Hypothalamus (tissue), 51 donors: ENCODE measurements at places on chromosomes 6 and 20.

DNA sequence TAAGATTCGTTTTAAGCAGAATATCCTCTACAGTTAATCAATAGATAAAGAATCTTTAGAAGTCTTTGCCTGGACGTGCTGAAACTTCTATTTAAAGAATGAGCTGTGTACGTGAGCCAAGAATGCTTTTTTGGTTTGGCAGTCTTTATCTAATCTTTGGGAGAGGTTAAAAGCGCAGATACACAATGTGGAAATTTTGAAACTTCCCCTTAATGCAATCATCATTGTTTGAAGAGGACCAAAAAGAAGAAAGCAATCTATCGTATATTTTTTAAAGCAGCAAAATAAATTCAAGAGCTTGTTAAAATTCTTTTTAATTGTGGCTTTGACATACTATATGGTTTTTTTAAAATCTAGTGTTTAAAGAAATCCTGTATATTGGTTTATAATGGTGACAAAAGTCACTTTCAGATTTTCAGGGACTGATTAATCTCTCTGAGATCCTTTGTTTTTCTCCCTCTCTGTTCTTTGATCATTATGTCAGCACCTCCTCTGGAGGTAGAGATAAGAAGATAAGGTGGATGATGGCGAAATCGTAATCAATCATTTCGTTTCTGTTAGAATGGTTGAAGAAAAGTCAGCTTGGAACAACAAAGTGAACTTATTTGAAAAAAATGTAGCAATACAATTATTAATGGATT, 92.1 kb upstream of the FAM184A start:
- no peak for DNase-seq

DNA sequence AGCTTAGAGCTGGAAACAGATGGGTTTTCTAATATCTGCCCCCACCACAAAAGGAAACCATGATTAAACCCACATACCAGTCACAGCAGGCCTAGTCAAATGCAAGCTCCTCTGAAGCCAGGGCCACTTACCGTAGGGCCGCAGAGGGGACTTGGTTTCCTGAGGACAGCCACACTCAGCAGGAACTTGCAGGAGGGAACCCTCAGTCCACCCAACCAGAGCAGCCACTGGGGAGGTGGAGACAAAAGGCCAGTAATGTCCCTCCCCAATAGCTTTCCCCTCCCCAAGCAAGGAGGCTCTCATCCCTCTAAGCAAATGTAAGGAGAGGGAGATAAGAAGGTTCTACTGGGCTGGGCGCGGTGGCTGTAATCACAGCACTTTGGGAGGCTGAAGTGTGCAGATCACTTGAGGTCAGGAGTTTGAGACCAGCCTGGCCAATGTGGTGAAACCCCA, 384.4 kb upstream of the JARID2 start:
- DNase-seq: no peak

DNA sequence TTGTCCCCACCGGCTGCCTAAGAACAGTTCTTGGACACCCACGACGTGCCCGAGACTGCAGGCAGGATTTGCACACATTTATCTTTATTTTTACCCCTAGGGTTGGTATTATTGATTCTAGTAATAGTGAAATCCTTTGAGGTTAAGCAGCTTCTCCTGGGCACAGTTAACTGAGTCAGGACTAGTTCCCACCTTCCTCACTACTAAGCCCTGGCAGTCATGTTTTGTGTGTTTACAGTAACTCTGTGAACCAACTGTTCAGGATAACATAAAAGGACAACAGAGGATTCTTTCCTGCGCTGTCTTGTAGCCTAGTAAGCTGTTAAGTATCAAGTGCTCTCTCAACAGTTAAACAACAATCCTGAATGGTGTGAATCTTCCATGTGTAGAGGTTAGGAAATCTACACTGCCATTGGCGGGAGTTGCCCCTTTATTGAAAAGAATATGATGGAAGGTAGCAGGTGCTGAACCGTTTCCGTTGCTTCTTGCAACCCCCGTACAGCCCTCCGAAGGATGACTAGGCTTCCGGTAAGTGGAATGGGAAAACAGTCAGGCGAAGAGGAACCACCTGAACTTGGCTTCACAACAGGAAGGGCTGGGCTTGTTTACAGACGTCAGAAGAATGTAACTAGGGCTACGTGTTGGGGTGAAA, 979 bp upstream of the SOD2 start:
- no peak for DNase-seq

GRCh38 chr6:118546164-118546879, 1.8 kb upstream of the PLN start:
- no peak for DNase-seq

DNA sequence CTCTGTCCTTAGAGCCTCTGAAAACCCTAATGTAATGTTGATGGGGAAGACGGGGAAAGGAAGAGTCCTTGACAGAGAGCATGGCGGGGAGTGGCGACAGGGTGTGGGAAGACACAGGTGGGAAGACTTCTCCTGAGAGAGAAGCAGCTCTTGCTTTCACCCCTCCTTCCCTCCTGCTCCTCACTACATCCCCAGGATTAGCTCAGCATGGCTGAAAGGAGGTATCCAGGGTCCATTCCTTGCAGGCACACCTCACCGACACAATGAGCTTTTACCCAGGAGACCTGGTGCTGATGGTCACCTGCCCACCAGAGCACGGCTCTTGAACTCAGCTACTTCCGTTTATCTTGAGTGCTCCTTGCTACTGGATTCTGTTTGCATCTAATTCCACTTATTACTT, 469.3 kb downstream of the CDH26 start:
- no peak for DNase-seq

- no peak for DNase-seq
These were observed 287.1 kb upstream of the PRDM1 start for GRCh38 chr6:105799056-105799455.

DNA sequence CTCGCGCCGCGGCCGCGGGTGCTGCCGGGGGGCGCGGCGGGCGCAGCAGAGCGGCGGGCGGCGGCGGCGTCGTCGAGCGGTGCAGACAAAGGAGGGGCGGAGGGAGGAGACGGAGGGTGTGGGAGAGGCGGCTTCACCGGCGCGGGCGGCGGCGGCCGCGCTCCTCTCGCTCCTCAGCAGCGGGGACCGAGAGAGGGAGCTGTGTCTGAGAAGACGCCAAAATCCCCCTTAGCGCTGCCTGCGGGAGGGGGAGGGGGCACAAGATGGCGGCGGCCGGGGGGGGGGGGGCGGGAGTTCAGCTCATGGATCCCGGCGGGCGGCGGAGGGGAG, 296 bp downstream of the ADNP start:
- DNase-seq: no peak

GRCh38 chr6:49506569-49507111, 6.9 kb downstream of the GLYATL3 start:
- no peak for DNase-seq

GRCh38 chr6:34143884-34144580, 1.9 kb downstream of the GRM4 start:
- DNase-seq: no peak

DNA sequence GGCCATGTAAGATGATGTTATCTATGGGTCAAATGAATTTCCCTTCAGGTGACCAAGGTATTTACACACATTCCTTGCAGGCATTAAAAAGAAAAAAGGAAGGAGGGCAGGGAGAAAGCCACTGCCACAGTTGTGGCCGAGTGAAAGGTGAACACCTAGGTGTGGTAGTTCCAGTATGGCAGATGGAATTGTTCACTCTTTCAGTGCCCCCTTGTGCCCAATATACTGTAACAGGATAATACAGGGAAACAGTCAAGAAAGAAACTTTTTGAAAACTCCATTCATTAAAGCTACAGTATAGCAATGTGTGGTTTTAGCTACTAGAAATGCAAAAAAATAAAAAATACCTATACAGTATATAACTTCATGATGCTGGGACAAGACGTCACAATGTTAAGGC, 52.1 kb downstream of the BMP2 start:
- no peak for DNase-seq

- DNase-seq: no peak
These were observed 41.2 kb upstream of the ASIP start for GRCh38 chr20:34200023-34200422.

GRCh38 chr6:106546261-106546690, 83.0 kb downstream of the RTN4IP1 start:
- no peak for DNase-seq

- no peak for DNase-seq
These were observed 4.2 kb downstream of the TCF19 start for GRCh38 chr6:31162463-31163165.

DNA sequence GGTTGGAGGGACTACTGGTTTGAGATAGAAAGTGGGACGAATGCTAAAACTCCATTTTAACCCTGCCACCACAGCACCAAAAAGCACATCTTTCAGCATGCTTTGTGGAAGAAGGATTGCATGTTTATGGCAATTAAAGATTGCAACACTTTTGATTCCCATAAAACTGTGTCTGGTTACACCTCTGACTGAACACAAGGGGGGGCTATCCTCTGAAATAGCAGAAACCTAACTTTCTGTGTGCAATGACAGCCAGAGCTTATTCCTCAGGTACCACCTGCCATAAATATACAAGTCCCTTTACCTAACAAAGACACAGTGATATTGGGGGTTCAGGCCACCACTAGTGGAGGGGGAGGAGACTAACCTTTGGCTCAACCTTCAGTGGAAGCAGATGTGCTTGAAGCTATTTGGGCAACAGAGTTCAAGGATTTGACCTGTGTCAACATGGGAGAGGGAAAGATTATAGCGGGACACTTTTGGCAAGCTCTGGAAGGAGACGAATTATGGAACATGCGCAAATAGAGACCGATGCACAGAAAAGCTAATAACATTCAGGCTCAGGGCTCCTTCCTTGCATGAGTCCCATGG, 9.6 kb upstream of the PLG start:
- no peak for DNase-seq
